ENCODE measurements at places on chromosomes 6 and 20. TPM values are rescaled to one million over a fixed set of nuclear protein-coding genes. Genes with fewer than 3 reads are reported as not detected.

The DNMT3B gene
- 1.3 TPM for polyA plus RNA-seq

The FOXF2 gene
- polyA plus RNA-seq, result 0.30 TPM

- H3K36me3 ChIP-seq, result no peaks in the 10 kb centered on the region
- H3K4me3 ChIP-seq, result peak overlapping the region; percentile 67
- peak overlapping the region; percentile 14 for H3K27ac ChIP-seq
- peaks cover 1% of the 10 kb centered on the region for H3K4me1 ChIP-seq
These were observed 36.2 kb downstream of the GNAS start for GRCh38 chr20:58888521-58889333.

DNA sequence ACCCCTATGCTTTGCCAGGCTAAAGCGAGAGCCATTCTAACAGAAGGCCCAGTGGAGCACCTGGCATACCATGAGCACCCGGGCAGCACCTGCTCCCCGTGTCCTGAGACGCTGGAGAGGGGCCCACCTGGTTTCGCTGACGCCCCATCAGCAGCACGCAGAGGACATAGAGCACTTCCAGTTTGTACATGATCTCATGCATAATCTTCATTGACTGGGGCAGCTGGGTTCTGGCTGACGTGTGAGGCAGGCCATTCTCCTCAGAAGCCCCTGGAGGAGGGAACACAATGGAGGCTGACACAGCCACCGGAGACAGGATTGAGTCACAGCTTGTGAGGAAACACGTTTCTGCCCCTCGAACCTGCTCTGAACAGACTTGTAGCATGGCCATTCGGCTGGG, 65.4 kb downstream of the MYH7B start:
- peaks cover 69% of the 10 kb centered on the region for H3K36me3 ChIP-seq
- no peaks in the 10 kb centered on the region for H3K4me1 ChIP-seq
- no peak overlapping the region for H3K4me3 ChIP-seq
- no peak for DNase-seq
- H3K27me3 ChIP-seq, result no peaks in the 10 kb centered on the region

GRCh38 chr6:164104432-164104831, 689.9 kb downstream of the QKI start:
- DNase-seq, result no peak
- no peak overlapping the region for H3K4me3 ChIP-seq
- no peaks in the 10 kb centered on the region for H3K36me3 ChIP-seq
- H3K27me3 ChIP-seq, result no peaks in the 10 kb centered on the region
- H3K27ac ChIP-seq, result no peak overlapping the region
- H3K4me1 ChIP-seq, result peaks cover 4% of the 10 kb centered on the region

The RAD21L1 gene
- polyA plus RNA-seq, result not detected

- no peaks in the 10 kb centered on the region for H3K4me1 ChIP-seq
- no peaks in the 10 kb centered on the region for H3K36me3 ChIP-seq
- DNase-seq, result no peak
- H3K4me3 ChIP-seq, result no peak overlapping the region
- peaks cover 14% of the 10 kb centered on the region for H3K27me3 ChIP-seq
These were observed 166.6 kb downstream of the SASH1 start for GRCh38 chr6:148509119-148509799.

DNA sequence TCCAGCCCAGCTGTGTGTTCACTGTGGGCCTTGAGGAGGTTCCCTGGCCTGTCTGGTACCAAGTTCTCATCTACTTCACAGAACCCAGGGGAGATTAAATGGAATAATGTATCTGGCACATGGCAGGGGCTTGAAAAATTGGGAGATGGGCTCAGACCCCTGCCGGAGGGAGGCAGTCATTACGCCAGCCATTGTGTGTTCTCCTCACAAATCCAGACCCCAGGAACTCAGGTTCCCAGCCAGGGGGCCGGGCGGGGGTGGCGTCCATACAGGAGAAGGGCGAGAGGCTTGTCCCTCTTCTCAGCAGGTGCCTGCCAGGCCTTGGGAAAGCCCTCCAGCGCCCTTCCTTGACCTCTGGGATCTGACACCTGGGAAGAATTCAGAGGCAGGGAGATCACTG, 8.1 kb downstream of the NOL4L start:
- peaks cover 76% of the 10 kb centered on the region for H3K4me1 ChIP-seq
- H3K27ac ChIP-seq, result no peak overlapping the region
- peaks cover 9% of the 10 kb centered on the region for H3K36me3 ChIP-seq
- no peaks in the 10 kb centered on the region for H3K27me3 ChIP-seq
- H3K4me3 ChIP-seq, result no peak overlapping the region
- DNase-seq, result no peak

Measured in thymus (tissue), 14 donors.